ENCODE measurements at places on chromosomes 6 and 20.

DNA sequence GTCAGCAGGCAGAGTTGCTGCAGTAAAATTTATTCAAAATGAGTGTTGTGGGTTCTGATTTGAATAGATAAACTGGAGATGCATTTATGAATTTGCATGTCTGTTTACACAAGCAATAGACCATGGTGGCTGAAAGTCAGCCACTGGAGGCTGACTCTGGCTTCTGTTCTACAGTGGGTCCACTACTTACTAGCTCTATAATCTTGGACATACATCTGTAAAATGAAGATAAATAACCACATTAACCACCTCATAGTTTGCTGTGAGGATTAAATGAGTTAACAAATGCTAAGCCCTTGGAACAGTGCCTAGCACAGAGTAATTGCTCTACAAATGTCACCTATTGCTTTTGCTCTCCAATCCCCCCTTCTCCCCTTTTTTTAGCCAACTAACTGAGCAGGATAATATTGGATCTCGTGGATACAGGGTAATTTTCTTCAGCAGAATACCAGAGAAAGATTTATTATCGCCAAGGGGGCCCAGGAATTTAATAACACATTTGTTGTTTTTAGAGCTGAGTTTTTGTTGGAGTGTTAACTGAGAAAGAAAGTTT is 1.4 kb upstream of the PM20D2 start:
- no peak for DNase-seq

DNA sequence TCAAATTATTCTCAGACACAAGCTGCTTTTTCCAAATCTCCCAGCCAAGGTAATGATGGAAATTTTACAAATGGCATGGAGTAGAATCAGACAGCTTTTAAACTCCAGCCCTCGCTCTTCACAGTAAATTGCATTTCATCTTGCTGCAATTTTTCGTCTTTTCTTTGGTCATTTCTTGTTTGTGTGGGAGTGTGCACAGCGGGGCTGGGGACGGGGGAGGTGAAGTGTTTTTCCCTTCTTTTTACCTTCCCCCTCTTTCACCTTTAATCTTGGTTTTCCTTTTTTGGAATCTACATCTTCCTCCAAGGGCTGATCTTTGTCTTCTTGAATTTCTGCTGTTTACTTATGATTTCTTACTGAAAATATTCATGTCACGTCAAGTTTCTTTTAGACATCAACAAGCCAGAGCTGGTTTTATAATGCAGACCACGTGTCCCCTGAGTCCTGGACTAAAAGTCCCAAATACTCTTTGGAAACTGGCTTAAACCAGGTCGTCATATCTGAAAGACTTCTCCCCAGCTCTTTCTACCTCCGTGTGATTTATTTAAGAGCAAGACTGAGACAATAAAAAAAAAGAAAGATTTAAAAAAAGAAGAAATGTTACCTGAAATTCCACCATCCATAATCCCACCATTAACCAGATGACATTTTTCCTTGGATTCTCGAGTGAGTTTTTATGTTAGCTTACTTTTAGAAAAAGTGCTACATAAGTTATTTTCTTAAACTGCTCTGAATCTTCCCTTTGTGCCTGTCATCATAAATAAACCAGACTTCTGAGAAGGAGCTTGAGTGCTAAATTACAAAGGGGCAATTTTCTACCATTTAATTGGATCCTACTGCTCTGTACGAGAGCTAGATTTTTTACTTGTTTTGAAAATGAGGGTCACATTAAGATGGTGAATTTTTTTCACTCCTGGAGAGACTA is 52.0 kb downstream of the MAP3K5 start:
- DNase-seq = no peak

DNA sequence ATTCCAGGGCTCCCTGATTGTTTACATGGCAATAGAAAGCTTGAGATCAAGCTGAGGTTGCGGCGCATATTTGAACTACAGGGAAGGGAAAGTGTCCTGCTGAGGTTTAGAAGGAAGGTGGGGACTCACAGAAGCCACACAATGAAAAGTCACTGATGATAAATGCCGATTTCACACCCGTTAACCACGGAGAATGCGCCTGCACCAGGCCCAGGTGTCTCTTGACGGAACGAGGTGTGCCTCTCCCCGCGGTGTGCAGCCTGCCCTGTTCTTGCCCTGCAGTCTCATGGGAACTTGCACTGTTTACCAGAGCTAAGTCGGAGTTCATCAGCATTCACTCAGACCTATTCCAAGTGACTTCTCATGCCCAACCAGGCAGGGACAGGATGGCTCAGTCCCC is 90.3 kb downstream of the LY86 start:
- no peak for DNase-seq

DNA sequence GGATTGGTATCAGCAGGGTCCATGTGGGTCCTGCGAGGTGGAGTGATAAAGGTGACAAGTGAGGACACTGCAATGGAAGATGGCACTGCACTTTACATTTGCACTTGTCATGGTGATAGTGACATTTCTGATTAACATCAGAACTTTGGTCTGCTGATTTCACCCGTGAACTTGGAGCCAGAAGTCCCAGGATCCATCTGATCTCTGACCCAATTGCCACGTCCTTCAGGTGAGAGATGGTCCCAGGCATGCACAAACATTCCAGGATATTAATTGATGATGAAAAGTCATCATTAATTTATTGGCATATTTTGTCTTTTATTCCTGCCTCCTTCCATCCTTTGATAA is 9.8 kb upstream of the GHRH start:
- no peak for DNase-seq

- DNase-seq = no peak
Measured at GRCh38 chr6:85452441-85452881, 2.6 kb downstream of the NT5E start.

GRCh38 chr6:7441048-7441775 is 51.6 kb downstream of the RIOK1 start:
- DNase-seq = no peak

GRCh38 chr20:3753098-3753497 is 14.5 kb downstream of the ADISSP start:
- DNase-seq = no peak

- DNase-seq = no peak
Measured at GRCh38 chr6:145036236-145036635, 699.1 kb downstream of the EPM2A start.

DNA sequence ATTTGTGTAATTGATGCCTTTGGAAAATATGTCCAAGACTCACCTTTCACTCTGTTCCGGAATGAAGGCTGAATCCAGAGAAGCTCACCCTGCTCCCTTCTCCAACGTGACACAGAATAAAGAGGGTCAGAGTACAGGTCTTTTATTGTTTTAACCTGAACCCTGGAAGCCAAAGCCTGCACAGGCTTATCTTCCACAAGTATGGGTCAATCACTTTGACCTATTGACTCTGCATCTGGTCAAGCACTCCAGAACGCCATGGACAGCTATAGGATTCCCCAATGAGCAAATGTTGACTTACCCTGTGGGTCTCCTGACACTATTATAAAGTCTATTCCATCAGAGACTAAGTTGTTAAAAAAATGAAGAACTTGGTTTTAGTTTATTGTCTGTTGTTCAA is 158.4 kb upstream of the MYLIP start:
- no peak for DNase-seq

- no peak for DNase-seq
Measured at GRCh38 chr6:118791499-118791898, 102.5 kb upstream of the ASF1A start.

GRCh38 chr6:144443157-144443556 is 158.0 kb downstream of the UTRN start:
- no peak for DNase-seq

DNA sequence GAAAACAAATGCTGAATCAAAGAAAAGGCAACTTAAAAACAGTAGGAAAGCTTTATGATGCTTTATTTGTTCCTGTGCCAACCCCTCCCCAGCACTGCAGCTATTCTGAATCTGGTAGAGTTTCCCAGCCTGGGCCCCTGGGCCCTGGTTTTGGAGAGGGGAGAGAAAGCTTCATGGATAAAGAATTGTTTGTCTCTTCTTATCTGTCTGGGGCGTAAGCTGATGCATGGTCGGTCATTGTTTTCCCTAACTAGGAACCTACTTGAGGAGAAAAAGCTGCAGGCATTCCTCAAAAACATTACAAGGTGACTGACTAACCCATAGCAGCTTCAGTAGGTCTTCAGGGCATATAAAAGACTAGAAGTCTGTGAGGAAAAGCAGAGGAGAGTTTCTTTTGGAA is 758.1 kb upstream of the EPHA7 start:
- no peak for DNase-seq

- no peak for DNase-seq
Measured at GRCh38 chr6:150978624-150979023, 113.1 kb downstream of the MTHFD1L start.

- DNase-seq = no peak
Measured at GRCh38 chr6:26107935-26108334, 20.7 kb downstream of the HFE start.

- no peak for DNase-seq
Measured at GRCh38 chr6:151652325-151652724, 155.2 kb upstream of the ESR1 start.

GRCh38 chr20:14700639-14700960 is 363.2 kb upstream of the FLRT3 start:
- no peak for DNase-seq

- DNase-seq = no peak
Measured at GRCh38 chr20:49037962-49038387, 8.1 kb upstream of the CSE1L start.

DNA sequence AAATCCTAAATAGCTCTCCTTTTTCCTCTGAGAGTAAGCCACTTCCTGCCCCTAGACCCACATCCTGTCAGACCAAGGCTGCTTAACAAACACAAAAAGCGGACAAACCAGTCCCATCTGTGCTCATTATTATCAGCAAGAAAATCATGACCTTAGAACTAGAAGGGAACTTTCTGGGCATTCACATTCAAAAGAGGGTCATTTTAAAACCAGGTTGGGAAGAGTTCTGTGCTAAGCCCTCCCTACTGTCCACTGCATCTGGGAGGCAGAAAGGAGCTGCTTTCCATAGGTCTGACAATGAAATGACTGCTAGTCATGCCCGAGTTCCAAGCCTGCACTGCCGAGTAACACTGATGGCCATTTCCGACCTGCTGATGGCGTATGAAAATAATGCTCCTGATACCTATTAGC is 15.4 kb downstream of the EZR start:
- no peak for DNase-seq

GRCh38 chr6:14726816-14727493 is 518.9 kb upstream of the JARID2 start:
- no peak for DNase-seq

DNA sequence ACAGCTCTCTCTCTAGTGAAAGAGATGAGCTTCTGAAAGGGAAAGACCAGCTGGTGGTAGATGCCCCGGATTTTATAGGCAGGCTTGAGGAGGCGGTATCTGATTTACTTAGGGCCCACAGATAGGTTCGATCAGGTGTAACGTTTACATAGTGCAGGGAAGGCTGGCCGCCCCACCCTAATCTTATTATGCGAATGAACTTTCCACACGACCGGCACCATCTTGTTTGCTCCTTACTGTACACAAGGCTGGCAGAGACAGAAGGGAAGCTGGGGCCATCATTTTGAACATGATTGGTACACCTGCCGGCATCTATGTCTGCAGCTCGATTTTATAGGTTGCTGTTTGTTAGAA is 212.0 kb upstream of the JARID2 start:
- no peak for DNase-seq

DNA sequence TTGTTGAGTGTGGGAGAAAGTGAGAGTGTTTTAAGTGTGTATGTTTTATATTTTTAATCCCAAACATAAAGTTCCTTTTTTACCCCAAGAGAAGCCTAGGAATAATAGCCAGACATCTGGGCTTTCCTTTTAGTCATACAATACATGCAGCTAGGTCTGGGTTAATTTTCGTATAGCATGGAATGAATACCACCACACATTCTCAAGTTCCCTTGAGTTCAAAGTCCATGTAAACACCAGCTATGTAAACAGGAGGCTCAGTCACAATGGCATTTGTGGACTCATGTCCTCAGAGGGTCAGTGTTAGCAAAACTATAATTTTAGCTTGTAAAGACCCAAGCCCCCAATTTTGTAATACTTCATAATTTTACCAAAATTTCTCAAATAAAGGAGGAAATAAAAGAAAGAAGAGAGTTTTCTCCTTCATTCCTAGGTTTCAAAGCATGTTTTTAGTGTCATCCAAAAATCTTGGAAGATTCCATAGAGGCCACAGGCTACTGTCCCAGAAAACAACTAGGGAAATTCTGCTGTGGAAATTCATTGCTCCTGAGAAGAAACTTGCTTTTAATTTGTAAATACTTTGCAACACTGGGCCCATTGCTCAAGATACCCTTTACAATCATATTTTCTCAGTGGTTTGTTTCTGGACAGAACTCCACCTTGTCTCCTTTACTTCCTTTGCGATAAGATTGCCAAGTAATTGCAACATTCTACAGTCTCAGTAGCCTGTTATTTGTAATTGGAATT is 671.2 kb downstream of the COL12A1 start:
- no peak for DNase-seq

GRCh38 chr6:82951389-82951788 is 114.3 kb downstream of the UBE3D start:
- no peak for DNase-seq

DNA sequence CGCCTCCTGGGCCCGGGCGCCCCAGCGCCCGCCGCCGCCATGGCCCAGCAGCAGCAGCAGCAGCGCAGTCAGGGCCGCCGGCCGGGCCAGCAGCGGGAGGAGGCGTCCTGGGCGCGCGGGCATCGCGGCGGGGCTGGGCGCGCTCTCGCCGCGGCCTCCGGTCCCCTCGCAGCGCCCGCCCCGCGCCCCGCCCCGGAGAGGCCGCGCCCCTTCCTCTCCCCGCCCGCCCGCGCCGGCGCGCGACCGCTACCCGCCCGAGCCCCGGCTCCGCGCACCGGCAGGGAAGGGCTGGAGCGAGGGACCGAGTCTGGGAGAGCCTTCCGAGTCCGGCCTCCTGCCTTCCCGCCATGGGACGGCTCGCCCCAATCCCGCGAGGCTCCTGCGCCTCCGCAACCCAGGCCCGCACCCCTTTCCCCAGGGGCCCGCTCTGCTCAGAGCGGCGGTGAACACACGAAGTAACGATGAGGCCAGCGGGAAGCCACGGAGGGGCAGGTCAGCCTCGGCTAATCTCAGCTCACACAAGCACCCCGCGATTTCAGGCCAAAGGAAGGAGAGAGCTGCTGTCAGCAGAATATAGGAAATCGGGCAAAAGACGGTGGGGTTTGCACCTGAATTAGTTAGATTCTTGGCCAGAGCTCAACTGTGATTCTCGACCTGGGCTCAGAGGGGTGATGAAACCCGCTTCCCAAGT is at the start of gene TXNDC5:
TSS of gene TXNDC5 (minus strand) at position 135 of the 691 bp plus-strand sequence. CDS start at position 123, 12 bp downstream.
- peak; percentile 54 for DNase-seq

GRCh38 chr6:29505808-29506207 is 18.1 kb upstream of the MAS1L start:
- no peak for DNase-seq

- no peak for DNase-seq
Measured at GRCh38 chr20:47647994-47648393, 137.3 kb downstream of the SULF2 start.

DNA sequence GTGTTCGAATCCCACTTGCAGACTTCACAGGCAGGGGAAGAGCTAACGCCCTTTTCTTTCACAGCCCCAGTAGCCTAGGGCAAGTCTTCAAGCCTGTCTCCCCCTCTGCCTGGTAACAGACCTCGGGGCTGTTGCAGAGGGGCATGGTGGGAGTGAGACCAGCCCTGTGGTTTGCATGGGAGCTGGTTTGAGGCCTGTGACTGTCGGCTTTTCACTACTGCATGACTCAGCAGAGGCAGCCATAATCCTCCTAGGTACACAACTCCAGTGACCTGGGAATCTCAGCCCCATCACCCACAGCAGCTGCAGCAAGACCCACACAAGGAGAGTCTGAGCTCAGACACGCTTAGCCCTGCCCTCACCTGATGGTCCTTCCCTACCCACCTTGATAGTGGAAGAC is 55.3 kb upstream of the POPDC3 start:
- no peak for DNase-seq

Data from activated CD8-positive, alpha-beta memory T cell treated with anti-CD3 and anti-CD28 coated beads for 48 hours (primary cell).